H9 (cell line): ENCODE measurements at places on chromosomes 13 and 19. TPM values are rescaled to one million over a fixed set of nuclear protein-coding genes. Genes with fewer than 3 reads are reported as not detected.

ZNF208 gene
- total RNA-seq = not detected in 2 replicates

UBE2L5 gene
- 0.20 TPM in 1 of 2 replicates, not detected in the other for total RNA-seq

COX7A1 gene
- not detected in 2 replicates for total RNA-seq

EIF3K gene
- total RNA-seq = 341 and 345 TPM in 2 replicates

ZFP30 gene
- 10.1 and 10.8 TPM in 2 replicates for total RNA-seq

DNA sequence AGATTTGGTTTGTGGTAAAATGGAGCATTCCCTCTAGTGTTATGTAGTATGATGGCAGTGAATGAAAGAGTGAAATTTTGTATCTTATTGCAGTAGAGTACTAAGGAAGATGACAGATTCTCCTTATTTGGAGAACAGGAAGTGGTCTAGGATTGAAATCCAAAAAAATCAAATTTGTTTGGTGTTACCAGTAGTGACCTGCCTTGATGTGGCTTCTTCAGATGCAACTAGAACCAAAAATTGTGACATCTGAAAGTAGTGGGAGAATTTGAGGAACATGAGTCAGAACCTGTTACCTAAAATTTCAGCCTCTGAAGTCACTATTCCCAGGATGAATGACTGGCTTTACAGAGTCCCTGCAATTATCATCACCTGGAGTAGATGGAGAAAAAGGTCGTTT, 165.9 kb downstream of the KLF5 start:
- H3K36me3 ChIP-seq = no peaks in the 10 kb centered on the region
- no peak overlapping the region for H3K27ac ChIP-seq
- no peak for DNase-seq
- H3K4me1 ChIP-seq = no peaks in the 10 kb centered on the region

DNA sequence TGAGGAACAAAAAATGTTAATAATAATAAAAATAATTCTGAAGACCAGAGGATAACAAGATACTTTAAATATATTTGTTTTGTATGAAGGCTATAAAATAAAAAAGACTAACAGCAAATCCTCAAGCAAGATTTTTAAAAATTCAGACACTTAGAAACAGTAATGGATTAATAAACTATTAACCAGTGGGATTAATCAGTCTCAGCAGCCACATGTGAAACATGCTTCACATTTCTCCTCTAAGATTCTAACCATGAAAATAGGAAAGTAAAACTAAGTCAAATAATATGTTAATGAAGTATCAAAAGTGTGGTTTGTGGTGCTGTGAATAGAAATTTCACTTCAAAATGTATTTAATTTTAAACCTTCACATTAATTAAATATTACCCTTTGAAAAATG, 57.4 kb downstream of the KCNRG start:
- H3K4me1 ChIP-seq = no peaks in the 10 kb centered on the region
- no peaks in the 10 kb centered on the region for H3K27me3 ChIP-seq
- no peak overlapping the region for H3K4me3 ChIP-seq
- DNase-seq = no peak

GRCh38 chr13:46906405-46906804, 9.6 kb upstream of the HTR2A start:
- no peaks in the 10 kb centered on the region for H3K27me3 ChIP-seq
- no peak overlapping the region for H3K4me3 ChIP-seq
- H3K27ac ChIP-seq = no peak overlapping the region
- no peaks in the 10 kb centered on the region for H3K4me1 ChIP-seq
- DNase-seq = no peak
- H3K36me3 ChIP-seq = no peaks in the 10 kb centered on the region

DNA sequence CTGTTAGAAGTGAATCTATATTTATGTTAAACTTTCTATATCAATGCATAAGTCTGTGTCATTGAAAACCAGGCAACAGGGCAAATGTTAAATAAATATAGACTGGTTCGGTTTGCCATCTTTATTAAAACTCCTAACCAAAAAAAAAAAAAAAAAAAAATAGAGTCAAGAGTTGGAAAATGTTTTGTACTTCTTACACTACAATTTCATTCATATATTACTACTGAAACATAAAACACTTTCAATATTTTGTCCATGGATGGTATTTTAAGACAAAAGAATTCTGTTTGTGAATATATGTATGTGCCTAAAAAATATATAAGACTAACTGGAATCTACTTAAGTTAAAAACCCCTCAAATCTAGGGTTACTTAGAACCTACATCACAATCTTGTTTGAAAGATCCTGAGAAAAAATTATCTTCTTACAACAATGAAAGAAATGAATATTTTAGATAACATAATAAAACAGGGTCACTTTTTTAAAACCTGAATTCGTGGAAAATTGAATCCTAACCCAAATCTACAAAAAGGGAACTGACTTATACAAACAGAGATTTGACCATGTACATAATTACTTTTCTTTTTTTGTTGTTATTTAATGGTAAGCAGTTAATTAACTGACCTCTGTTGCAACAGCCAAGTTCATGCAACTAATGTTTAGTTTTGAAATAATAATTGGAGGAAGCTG, 5.1 kb downstream of the DACH1 start:
- no peak for DNase-seq
- no peaks in the 10 kb centered on the region for H3K36me3 ChIP-seq
- no peak overlapping the region for H3K27ac ChIP-seq

- no peak overlapping the region for H3K4me3 ChIP-seq
- H3K27ac ChIP-seq = no peak overlapping the region
- peaks cover 2% of the 10 kb centered on the region; the same call in 1 of the 2 replicates for H3K4me1 ChIP-seq
- no peak for DNase-seq
Observed at GRCh38 chr13:68727165-68727564, 1380.5 kb upstream of the ATXN8OS start.

DNA sequence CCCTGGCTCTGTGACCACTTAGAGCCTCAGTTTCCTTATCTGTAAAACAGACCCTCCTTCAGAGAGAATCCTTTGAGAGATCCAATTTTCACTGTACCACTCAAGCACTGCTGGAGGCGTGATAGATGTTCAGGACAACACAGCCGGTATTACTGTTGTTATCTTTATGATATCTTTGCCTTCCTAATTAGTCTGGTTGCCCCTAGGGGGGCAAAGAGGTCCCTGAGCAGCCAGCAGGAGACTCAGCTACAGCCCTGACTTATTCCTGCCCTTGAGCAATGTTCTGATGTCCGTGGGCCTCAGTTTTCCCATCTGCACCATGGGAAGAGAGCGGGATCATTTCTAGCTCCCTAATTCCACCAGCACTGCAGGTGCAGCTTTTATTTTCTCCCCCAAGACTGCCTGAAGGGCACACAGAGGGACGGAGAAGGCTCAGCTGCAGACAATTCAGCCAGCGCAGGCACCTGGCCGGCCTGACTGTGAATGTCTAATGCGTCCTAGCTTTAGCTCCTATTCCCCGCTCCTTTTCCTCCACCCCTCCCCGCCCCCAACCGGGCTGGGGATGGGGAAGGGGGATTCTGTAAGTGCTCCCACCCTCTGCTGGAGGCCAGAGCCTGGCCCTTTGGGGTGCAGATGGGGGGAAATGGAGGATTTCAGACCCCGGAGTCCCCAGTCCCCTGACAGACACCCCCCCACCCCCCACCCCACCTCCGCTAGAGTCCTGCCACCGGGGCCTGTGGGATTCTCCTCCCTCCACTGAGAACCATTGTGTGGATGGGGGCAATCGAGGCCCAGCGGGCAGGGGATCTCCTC, 16.2 kb downstream of the TLE5 start:
- DNase-seq = peak; percentile 73
- no peaks in the 10 kb centered on the region for H3K36me3 ChIP-seq
- H3K27ac ChIP-seq = no peak overlapping the region
- H3K4me3 ChIP-seq = peak overlapping the region; percentile 35
- no peaks in the 10 kb centered on the region for H3K27me3 ChIP-seq

- DNase-seq = no peak
- no peak overlapping the region for H3K27ac ChIP-seq
- no peak overlapping the region for H3K4me3 ChIP-seq
- no peaks in the 10 kb centered on the region for H3K36me3 ChIP-seq
Observed at GRCh38 chr13:24008679-24009078, 111.4 kb upstream of the C1QTNF9B start.

- H3K4me3 ChIP-seq = no peak overlapping the region
- H3K4me1 ChIP-seq = no peaks in the 10 kb centered on the region; the same call in 1 of the 2 replicates
- no peak for DNase-seq
- peaks cover 49% of the 10 kb centered on the region for H3K27me3 ChIP-seq
Observed at GRCh38 chr19:1745589-1746031, 7.7 kb upstream of the ONECUT3 start.

- no peak overlapping the region for H3K4me3 ChIP-seq
- H3K4me1 ChIP-seq = no peaks in the 10 kb centered on the region; the same call in 1 of the 2 replicates
- H3K36me3 ChIP-seq = no peaks in the 10 kb centered on the region
- DNase-seq = no peak
Observed at GRCh38 chr13:105773863-105774538, 761.5 kb downstream of the EFNB2 start.

GRCh38 chr19:15466851-15467733, 2.7 kb upstream of the RASAL3 start:
- no peak for DNase-seq
- H3K36me3 ChIP-seq = no peaks in the 10 kb centered on the region
- no peak overlapping the region for H3K4me3 ChIP-seq
- H3K4me1 ChIP-seq = no peaks in the 10 kb centered on the region; the same call in 1 of the 2 replicates

DNA sequence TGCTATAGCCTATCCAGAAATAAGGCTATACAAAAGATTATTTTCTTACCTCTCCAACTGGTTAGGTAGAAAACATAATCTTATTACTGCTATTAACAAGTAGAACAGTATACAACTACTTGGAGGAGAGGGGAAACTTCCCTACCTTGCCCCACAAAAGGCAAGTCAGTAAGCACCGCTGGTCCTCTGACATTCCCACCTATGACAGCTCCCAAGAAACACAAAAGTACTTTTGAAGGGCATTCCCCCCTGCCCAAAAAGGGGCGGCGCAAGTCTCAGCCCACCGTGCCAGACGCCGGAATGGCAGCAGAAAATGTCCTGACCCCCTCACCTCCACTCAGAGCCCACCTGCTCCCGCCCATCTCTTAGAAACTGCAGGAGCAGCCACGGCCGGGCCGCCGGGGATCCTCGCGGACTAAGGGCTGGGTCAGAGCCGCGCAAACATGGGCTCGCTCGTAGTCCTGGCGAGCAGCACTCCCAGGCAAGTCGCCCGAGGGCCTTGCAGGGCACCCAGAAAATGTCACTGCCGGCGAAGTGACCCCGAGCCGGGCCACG, 437 bp downstream of the SUCLA2 start:
- peaks cover 4% of the 10 kb centered on the region; the same call in 1 of the 2 replicates for H3K4me1 ChIP-seq
- peaks cover 11% of the 10 kb centered on the region for H3K36me3 ChIP-seq
- H3K27ac ChIP-seq = no peak overlapping the region
- no peaks in the 10 kb centered on the region for H3K27me3 ChIP-seq
- peak overlapping the region; percentile 94 for H3K4me3 ChIP-seq

DNA sequence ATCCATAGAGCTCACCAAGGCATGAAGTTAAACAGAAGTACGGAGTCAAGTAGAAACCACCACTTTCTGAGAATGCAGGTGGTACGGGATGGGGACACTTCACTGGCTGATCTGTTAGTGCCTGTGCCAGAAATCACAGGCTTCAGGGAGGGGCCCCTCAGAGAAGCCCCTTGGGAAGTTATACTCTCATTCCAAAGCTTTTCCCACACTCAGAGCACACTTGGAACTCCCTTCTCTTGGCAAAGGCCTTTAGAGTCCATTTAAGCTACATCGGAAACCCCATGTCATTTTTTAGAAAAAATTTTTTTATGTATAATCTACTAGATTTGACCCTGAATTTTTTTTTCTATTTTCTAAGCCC, 80.7 kb upstream of the WASF3 start:
- DNase-seq = no peak
- H3K4me3 ChIP-seq = peak overlapping the region; percentile 58
- H3K4me1 ChIP-seq = peaks cover 12% of the 10 kb centered on the region
- no peaks in the 10 kb centered on the region for H3K36me3 ChIP-seq
- peak overlapping the region; percentile 86 for H3K27ac ChIP-seq

DNA sequence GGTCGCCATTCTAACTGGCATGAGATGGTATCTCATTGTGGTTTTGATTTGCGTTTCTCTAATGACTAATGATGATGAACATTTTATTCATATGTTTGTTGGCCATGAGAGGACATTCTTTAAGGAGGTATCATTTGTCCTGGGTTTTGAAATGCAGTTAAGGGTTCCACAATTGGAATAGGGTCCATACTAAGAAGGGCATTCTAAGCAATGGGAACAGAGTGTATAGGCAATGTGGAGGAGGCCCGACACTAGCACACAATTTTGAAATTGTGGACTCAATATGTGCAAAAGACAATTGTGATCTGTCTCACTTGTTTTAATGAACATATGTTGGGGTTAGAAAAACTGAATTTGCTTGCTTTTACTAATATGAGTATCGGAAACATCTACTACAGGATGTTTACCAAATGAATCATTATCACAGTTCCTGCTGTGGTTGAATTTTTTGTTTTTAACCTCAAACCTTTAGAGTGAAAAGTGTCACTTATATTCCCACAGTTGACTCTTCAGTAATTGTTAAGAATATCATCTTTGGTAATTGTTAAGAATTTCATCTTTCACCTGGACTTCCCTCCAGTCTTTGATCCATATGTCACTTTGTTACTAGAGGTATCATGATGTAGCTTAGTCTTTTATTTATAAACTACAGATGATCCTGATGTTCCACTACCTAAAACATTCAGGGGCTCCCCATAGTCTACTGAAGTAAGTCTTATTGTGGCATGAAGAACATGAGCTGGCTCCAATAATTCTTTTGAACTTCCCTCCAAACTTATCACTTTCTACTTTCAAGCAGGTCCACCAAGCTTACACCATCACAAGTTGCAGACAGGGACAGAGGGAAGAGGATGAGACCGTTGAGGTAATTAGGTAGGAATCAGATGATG, 109.7 kb upstream of the KLF12 start:
- DNase-seq = no peak
- no peak overlapping the region for H3K27ac ChIP-seq
- no peak overlapping the region for H3K4me3 ChIP-seq

DNA sequence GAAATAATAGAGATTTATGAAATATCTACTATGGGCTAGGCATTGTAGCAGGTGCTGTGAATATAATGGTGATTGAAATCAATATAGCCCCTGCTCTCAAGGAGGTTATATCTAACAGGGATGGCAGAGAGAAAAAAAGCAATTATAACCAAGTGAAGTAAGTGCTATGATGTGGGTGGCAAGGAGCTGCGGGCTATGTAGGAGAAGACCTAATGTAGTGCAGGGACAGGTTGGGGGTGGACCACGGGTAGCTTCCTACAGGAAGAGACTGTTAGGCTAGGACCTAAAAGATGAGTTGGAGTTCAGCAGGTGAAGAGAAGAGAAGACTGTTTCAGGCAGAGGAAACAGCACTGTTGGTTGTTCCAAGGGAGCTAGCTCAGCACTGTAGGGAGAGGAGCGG, 311.0 kb downstream of the KCNRG start:
- H3K27ac ChIP-seq = no peak overlapping the region
- no peak for DNase-seq
- H3K4me3 ChIP-seq = no peak overlapping the region
- no peaks in the 10 kb centered on the region for H3K4me1 ChIP-seq
